ENCODE measurements at places on chromosomes 5 and 9. TPM values are rescaled to one million over a fixed set of nuclear protein-coding genes. Genes with fewer than 3 reads are reported as not detected.

- no peak for DNase-seq
These were observed 159.8 kb downstream of the ADGRV1 start for GRCh38 chr5:90718387-90718786.

DNA sequence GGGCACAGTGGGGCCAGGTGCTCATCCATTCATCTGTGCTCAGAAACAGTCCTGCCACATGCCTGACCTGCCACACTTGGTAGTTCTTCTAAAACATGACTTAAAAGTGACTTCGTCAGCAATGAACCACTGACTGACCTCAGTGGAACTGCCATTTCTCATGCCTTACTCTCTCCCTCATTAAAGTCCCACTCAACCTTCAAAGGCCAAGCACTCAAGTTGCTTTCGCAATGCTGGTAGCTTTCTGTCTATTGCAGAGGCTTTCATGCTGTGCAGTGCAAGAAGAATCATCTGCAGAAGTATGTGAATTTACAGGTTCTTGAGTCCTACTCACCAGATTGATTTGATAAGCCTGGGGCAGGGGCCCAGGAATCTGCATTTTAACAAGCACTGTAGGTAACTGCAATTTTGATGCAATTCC lies 23.9 kb downstream of the B4GALT1 start:
- peak; percentile 68 for DNase-seq

DNA sequence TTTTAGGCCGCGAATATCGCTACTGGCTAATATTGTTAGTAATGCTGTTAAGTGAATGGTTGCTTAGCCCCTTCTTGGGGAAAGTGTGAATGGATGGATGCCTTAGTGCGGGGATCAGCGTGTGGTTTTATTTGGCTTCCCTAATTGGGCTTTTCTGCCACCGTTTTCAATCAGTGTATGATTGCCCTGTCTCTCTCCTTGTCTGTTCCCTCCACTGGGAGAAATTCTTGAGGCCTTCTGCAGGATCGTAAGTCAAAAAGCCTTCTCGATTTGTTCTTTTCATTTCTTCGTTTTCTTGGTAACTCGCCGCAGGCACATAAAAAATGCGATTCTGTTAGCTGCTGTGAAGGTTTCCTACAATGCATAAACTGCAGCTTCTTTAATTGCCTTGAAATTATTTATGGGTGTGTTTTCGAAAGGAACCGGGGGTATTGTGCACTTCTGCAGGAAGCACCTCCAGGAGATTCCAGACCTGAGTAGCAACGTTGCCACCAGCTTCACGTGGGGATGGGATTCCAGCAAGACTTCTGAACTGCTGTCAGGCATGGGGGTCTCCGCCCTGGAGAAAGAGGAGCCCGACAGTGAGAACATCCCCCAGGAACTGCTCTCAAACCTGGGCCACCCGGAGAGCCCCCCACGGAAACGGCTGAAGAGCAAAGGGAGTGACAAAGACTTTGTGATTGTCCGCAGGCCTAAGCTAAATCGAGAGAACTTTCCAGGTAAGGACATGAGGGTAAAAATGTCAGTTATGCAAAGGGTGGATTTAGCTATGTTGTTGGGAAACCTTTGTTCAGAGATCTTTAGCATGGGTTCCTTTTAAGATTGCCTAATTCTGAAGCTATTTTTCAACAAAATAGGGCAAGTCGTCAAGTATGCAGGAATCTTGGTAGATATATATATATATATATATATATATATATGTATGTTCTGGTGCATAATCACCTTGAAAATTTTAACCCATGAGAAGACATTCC lies 700 bp downstream of the SKP2 start:
- DNase-seq: peak; percentile 67

DNA sequence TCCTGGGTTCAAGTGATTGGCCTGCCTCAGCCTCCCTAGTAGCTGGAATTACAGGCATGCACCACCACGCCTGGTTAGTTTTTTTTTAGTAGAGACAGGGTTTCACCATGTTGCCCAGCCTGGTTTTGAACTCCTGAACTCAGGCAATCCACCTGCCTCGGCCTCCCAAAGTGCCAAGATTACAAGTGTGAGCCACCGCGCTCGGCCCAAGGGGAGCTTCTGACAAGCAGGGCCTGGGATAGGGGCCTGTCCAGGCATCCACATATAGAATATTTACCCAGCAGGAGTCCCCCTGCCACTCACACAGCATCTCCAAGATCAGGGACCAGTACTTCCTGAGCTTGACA lies 10.1 kb downstream of the IRF1 start:
- no peak for DNase-seq

The LCP2 gene
- not detected for total RNA-seq

The SH3RF2 gene
- total RNA-seq: 4.0 TPM

GRCh38 chr9:98084396-98084795 lies 27.9 kb downstream of the NANS start:
- DNase-seq: peak; percentile 62

- DNase-seq: peak; percentile 97
These were observed 44.6 kb downstream of the STC2 start for GRCh38 chr5:173283318-173284288.

DNA sequence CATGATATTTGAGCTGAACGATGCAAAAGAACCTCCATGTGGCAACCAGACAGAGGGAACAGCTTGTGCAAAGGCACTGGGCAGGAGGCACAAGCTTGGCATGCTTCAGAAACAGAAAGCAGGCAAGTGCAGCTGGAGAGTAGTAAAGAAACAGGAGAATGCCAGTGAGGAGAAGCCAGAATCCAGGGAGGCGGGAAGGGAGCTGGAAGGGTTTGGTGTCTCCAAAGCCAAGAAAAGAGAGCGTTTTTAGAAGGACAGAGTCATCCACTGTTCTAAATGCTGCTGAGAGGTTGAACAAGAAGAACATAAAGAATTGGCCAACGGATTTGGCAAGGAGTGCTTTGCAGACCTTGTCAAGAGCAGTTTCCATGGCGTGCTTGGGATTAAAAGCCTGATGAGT lies 124.7 kb downstream of the TLE1 start:
- DNase-seq: no peak
